ENCODE measurements at places on chromosomes 5 and 9. TPM values are rescaled to one million over a fixed set of nuclear protein-coding genes. Genes with fewer than 3 reads are reported as not detected.
A peak's percentile ranks its signal among the peaks of the same experiment; 100 is the strongest.

GRCh38 chr5:7667216-7667767 is 183.6 kb downstream of the CFAP90 start:
- H3K4me1 ChIP-seq = no peaks in the 10 kb centered on the region
- no peaks in the 10 kb centered on the region for H3K36me3 ChIP-seq
- DNase-seq = no peak
- no peak overlapping the region for H3K27ac ChIP-seq

DNA sequence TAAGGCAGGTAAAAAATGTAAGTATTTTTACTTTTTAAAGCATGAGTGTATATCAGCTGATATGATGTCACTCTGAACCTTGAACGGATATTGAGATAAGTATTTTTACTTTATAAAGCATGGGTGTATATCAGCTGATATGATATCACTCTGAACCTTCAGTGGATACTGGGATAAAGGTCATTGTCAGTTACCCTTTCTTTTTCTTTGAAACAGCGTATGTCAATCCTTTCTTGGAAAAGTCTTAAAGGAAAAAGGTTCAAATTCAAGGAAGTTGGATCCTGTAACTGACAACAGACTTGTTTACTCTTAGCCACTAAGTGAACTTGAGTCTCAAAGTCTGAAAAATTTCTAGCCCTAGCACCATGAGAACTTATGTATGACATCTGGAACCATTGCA is 61.7 kb upstream of the IFNK start:
- peak overlapping the region; percentile 61 for H3K27ac ChIP-seq
- H3K4me1 ChIP-seq = peaks cover 70% of the 10 kb centered on the region
- no peak overlapping the region for H3K4me3 ChIP-seq
- no peaks in the 10 kb centered on the region for H3K27me3 ChIP-seq

- H3K4me1 ChIP-seq = no peaks in the 10 kb centered on the region
- no peaks in the 10 kb centered on the region for H3K27me3 ChIP-seq
- H3K4me3 ChIP-seq = no peak overlapping the region
Observed at GRCh38 chr9:85248514-85249312, 493.0 kb downstream of the AGTPBP1 start.

The SHC3 gene
- 1.1 TPM for total RNA-seq

The LECT2 gene
- not detected for total RNA-seq

GRCh38 chr5:94498199-94498598 is 120.2 kb downstream of the KIAA0825 start:
- H3K27ac ChIP-seq = no peak overlapping the region
- no peak overlapping the region for H3K4me3 ChIP-seq
- no peaks in the 10 kb centered on the region for H3K36me3 ChIP-seq
- H3K27me3 ChIP-seq = no peaks in the 10 kb centered on the region

DNA sequence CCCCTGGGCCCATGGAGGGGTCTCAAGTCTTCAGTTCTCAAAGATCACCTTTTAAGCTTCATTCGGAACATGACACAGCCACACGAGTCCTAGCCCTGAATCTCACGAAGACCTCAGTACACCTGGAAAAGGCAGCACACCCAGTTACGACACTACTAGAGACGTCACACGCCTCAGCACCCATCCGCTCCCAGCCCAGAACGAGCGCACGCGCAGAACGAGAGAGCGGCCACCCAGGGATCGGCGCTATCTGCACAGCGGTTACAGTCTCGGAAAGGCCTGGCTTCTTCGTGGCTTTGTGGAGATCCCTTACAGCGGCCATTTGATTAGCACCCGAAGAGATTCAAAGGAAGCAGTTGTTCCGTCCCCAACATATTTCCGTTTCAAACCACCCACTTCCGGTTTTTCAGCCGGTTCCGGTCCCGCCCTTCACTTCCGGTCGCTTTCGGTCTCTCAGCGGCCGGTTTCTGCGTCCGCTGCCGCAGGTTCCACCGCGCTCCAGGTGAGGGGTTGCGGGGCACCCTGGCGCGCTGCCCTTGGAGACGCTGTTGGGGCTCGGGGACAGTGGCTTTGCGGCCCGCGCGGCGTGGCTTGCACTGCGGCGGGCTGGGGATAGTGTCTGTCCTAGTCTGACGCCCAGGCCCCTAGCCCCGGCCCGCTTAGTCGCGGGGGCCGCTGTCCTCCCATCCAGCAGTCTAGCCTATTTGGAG is at the start of gene UBLCP1:
Gene UBLCP1, plus strand, starts transcription at position 432 of the 710 bp plus-strand sequence. CDS start 5,626 bp downstream, outside the sequence.
- peak within 1 kb of the TSS; percentile 77 for H3K4me3 ChIP-seq

- H3K4me3 ChIP-seq = no peak overlapping the region
- DNase-seq = peak; percentile 20
- peaks cover 44% of the 10 kb centered on the region for H3K27me3 ChIP-seq
- no peak overlapping the region for H3K27ac ChIP-seq
- H3K36me3 ChIP-seq = no peaks in the 10 kb centered on the region
Observed at GRCh38 chr5:50663636-50664035, 2.8 kb upstream of the PARP8 start.

The HSPB3 gene
- not detected for total RNA-seq

The BOD1 gene
- total RNA-seq = 26.1 TPM

- no peaks in the 10 kb centered on the region for H3K36me3 ChIP-seq
- DNase-seq = no peak
- no peak overlapping the region for H3K27ac ChIP-seq
- no peaks in the 10 kb centered on the region for H3K27me3 ChIP-seq
- H3K4me1 ChIP-seq = no peaks in the 10 kb centered on the region
- H3K4me3 ChIP-seq = no peak overlapping the region
Observed at GRCh38 chr5:54460181-54460919, 4.9 kb downstream of the HSPB3 start.

The SLCO6A1 gene
- not detected for total RNA-seq

DNA sequence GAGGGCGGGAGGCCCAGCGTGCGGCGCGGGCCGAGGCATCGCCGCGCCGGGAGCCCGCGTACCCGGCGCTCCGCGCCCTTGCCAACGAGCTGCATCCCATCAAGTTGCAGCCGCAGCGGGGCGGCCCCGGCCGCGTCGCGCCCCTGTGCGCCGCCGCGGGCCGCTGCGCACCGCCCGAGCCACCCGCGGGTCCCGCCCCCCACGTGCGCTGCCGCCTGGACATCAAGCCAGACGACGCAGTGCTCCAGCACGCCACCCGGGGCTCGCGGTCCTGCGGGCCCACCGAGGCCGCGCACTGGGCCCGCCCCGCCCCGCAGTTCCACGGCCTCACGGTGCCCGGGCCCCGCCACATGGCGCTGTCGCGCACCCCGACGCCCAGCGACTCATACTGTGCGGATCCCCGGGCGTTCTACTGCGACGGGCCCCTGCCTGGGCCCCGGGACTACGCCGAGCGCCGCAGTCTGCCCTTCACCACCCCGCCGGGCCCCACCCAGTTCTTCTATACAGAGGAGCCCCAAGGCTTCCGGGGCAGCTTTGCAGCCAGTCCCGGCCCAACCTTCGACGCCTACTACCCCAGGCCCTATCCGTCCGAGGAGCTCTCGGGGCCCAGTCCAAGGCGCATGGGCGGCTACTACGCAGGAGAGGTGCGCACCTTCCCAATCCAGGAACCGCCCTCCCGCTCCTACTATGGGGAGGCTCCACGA is 2.6 kb downstream of the AJM1 start:
- H3K36me3 ChIP-seq = no peaks in the 10 kb centered on the region
- peaks cover 32% of the 10 kb centered on the region for H3K4me1 ChIP-seq

- H3K4me3 ChIP-seq = no peak overlapping the region
- no peak for DNase-seq
- H3K27ac ChIP-seq = no peak overlapping the region
- peaks cover 15% of the 10 kb centered on the region for H3K4me1 ChIP-seq
- H3K36me3 ChIP-seq = no peaks in the 10 kb centered on the region
Observed at GRCh38 chr5:135225856-135226560, 173.0 kb downstream of the MACROH2A1 start.

The MYO10 gene
- total RNA-seq = 51.6 TPM

GRCh38 chr5:168655316-168655715 is 76.1 kb upstream of the PANK3 start:
- no peak overlapping the region for H3K4me3 ChIP-seq
- no peak for DNase-seq
- no peaks in the 10 kb centered on the region for H3K36me3 ChIP-seq

GRCh38 chr9:133604214-133604613 is 5.0 kb downstream of the FAM163B start:
- H3K27ac ChIP-seq = no peak overlapping the region
- peaks cover 65% of the 10 kb centered on the region for H3K27me3 ChIP-seq
- H3K36me3 ChIP-seq = no peaks in the 10 kb centered on the region
- DNase-seq = no peak
- H3K4me3 ChIP-seq = no peak overlapping the region
- H3K4me1 ChIP-seq = no peaks in the 10 kb centered on the region
